ENCODE measurements at places on chromosomes 4 and X.
A peak's percentile ranks its signal among the peaks of the same experiment; 100 is the strongest.

GRCh38 chr4:98784947-98785706 is 126.7 kb upstream of the TSPAN5 start:
- no peak overlapping the region for H3K4me3 ChIP-seq
- DNase-seq: no peak
- no peaks in the 10 kb centered on the region for H3K36me3 ChIP-seq
- H3K27ac ChIP-seq: no peak overlapping the region
- H3K27me3 ChIP-seq: peaks cover 14% of the 10 kb centered on the region

DNA sequence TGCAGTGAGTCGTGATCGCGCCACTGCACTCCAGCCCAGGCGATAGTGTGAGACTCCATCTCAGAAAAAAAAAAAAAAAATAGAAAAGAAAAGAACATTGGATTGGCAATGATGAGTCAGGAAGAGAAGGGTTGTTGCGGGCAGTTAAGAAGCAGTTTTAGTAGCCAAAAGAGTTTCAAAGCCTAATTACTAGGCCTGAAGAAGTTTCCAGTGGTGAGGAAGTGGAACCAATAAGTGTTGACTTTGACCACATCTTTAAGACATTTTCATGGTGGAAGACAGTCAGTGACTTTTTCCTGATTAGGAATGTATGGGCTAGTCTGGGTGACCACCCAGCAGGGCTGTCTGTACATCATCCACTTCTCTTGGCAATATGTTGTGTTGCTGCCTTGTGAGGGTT is 442.3 kb downstream of the AFF2 start:
- no peaks in the 10 kb centered on the region for H3K4me1 ChIP-seq
- no peak overlapping the region for H3K4me3 ChIP-seq
- H3K27me3 ChIP-seq: no peaks in the 10 kb centered on the region
- H3K27ac ChIP-seq: no peak overlapping the region

DNA sequence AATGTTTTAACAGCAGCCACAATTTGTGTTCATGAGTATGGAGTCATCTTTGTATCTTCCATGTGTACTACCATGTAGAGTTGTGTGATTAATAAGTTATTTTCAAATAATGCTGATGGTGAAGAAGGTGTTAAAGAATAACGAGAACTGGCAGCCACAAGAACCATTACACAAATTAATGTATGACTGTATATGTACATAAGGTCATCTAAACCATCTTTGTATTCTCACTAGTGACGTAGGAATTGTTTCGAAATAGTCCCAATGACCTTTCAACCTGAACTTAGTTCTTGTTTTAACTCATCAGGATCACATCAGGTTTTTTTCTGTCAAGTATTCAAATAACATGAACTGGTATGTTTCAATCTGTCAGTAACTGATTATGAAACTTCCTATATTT is 48.3 kb upstream of the NOCT start:
- H3K36me3 ChIP-seq: no peaks in the 10 kb centered on the region
- no peak for DNase-seq
- H3K27ac ChIP-seq: no peak overlapping the region
- H3K4me3 ChIP-seq: no peak overlapping the region
- H3K4me1 ChIP-seq: no peaks in the 10 kb centered on the region

DNA sequence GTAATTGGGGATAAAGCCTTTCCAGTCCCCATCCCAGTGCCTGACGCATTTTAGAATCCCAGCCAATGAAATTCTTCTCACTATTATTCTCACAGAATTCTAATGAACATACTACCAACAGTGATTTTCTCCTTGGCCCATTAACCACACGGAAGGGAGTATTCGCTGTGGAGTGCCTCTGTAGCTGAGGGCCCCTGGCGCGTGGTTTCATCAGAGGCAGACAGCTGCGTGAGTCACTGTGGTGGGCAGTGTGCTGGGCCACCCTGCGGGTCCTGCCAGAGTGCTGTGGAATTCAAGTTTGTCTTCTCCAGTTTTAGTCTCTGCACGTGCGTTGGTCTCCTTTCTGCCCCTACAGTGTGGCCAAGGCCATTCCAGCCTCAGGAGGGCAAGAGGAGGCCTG is 335.4 kb upstream of the FAT1 start:
- no peaks in the 10 kb centered on the region for H3K27me3 ChIP-seq
- H3K27ac ChIP-seq: no peak overlapping the region
- no peak overlapping the region for H3K4me3 ChIP-seq
- H3K4me1 ChIP-seq: no peaks in the 10 kb centered on the region

DNA sequence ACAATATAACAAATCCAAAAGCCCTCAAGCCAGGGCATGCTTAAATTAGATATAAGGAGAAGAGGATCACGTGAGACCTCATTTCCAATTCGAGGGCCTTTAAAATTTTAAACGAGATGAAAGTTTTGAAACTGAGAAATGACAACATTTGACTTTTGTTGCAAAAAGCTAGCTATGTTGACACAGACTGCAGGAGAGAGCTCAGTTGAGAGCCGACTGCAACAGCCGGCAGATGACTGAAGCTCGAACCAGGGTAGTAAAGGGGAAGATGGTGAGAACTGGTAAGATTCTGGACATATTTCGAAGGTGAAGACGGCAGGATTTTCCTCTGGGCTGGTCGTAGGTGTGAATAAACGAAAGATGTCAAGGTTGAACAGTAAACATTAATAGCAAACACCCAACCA is 773 bp downstream of the PRMT9 start:
- H3K27me3 ChIP-seq: peaks cover 3% of the 10 kb centered on the region
- no peak for DNase-seq
- peaks cover 24% of the 10 kb centered on the region for H3K4me1 ChIP-seq
- peaks cover 12% of the 10 kb centered on the region for H3K36me3 ChIP-seq

DNA sequence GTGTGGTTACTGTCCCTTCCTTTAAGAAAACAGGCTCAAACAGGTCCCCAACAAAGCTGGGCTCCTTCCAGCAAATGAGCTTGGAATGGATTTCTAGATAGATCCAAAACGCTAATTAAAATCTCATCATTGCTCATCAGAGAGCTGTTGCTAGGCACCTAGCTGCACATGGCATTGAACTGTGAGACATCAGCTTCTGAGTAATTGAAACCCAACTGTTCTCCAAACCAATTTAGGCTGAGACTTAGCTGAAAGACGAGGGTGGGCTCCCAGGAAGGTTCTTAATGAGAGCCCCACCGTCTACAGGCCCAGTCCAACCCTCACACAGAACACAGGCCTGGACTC is 59.1 kb downstream of the FAM184B start:
- H3K4me3 ChIP-seq: no peak overlapping the region
- H3K27ac ChIP-seq: no peak overlapping the region

GRCh38 chr4:121951521-121952110 is at the start of gene TRPC3:
Gene TRPC3 (minus strand): TSS chr4:121952060. CDS start chr4:121951680, 380 bp downstream.
- DNase-seq: peak; percentile 14
- no peaks in the 10 kb centered on the region for H3K36me3 ChIP-seq
- H3K4me1 ChIP-seq: peaks cover 14% of the 10 kb centered on the region
- H3K4me3 ChIP-seq: peak within 1 kb of the TSS; percentile 82
- H3K27ac ChIP-seq: no peak within 1 kb of the TSS

DNA sequence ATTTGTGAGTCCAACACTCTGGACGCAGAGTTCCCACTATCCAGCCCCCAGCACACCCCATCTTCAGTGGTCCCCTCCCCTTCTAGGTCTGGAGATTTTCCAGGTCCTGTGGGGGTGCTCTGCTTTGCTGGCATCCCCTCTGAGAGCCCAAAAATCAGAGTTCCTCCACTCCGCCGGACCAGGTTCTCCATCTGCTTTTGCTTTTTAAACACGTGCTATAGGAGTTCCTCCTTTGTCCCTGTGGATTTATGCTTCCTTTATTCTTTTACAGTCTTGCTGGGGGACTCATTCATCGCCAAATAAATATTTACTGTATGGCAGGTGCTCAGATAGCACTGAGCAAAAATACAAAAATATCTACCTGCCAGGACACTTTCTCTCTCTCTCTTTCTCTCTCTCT is 324.7 kb downstream of the STK32B start:
- H3K36me3 ChIP-seq: no peaks in the 10 kb centered on the region
- DNase-seq: no peak
- no peak overlapping the region for H3K27ac ChIP-seq
- no peaks in the 10 kb centered on the region for H3K27me3 ChIP-seq
- H3K4me3 ChIP-seq: no peak overlapping the region
- no peaks in the 10 kb centered on the region for H3K4me1 ChIP-seq

- no peak overlapping the region for H3K4me3 ChIP-seq
- H3K27me3 ChIP-seq: no peaks in the 10 kb centered on the region
Measured at GRCh38 chrX:34119122-34119521, 13.0 kb downstream of the FAM47A start.

DNA sequence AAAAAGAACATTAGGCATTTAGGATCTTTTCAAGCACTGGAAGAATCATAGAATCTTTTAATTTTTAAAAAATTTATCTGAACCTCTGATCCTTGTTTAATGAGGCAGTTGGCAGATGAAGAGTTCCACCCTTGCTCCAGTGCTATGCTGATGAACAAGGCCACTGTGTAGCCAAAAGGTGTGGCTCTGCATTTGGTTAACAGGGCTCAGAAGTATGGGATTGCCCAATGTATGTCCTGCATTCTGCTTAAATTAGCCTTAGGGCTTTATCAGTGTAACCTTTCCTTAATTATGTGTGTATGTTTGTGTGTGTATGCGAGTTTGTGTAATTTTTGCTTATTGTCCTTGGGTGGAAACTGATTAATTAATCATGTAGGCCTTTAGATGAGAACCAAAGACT is 43.3 kb upstream of the PPM1K start:
- peaks cover under 1% of the 10 kb centered on the region for H3K4me1 ChIP-seq
- H3K4me3 ChIP-seq: no peak overlapping the region
- H3K27ac ChIP-seq: no peak overlapping the region
- DNase-seq: no peak
- peaks cover 5% of the 10 kb centered on the region for H3K27me3 ChIP-seq

DNA sequence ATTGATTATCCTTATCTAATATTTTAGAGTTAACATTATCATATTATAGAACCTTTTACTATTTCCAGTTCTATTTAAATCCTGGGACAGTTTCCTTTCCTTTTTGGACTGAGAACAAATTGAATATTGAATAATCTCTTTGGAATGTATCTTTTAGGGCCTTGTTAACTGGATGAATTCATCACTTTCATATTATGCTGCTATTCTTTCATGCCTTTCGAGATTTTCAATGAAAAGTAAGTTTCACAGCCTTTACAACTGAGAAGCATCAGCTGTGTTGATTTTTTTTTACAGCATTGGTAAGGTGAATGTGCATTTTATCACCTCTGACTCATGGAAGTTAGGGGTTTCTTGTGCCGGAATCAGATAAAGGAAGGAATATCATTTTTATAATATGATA is 39.6 kb downstream of the PDLIM5 start:
- H3K36me3 ChIP-seq: no peaks in the 10 kb centered on the region
- H3K4me3 ChIP-seq: no peak overlapping the region
- H3K27me3 ChIP-seq: no peaks in the 10 kb centered on the region
- no peak for DNase-seq

DNA sequence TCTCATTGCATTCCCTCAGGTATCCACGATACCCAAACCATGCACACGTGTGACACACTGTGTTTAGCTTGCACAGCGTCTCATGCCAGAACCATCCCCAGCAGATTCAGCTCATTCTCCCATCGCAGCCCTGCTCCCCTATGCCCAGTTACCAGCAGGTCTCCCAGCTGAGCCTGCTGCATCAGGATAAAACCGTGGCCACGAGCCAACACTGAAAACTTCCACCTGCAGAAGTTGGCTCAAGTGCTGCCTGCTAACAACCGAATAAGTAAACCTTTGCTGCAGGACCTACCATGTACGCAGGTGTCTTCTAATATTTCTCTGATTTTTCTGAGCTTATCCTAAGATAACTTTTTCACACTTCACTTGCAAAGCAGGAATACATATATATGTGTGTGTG is 120.4 kb upstream of the STS start:
- H3K4me3 ChIP-seq: no peak overlapping the region
- DNase-seq: no peak
- no peaks in the 10 kb centered on the region for H3K4me1 ChIP-seq
- H3K27ac ChIP-seq: no peak overlapping the region
- no peaks in the 10 kb centered on the region for H3K36me3 ChIP-seq

DNA sequence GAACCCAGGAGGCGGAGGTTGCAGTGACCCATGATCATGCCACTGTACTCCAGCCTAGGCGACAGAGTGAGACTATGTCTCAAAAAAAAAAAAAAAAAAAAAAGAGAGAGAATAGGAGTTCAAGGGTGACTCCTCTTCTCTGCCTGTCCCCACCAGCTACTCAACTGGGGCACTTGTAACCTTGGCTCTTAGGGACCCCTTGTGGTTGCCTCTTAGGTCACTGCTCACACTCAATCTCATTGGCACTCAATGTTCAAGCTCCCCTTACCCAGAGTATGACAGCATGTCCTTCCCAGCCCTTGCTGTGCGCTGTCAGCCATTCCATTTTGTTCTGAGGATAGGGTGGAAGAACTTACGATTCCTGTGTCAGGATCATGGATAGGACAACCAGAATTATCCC is 82.4 kb upstream of the BEND4 start:
- no peak for DNase-seq
- no peaks in the 10 kb centered on the region for H3K4me1 ChIP-seq
- no peak overlapping the region for H3K27ac ChIP-seq
- H3K36me3 ChIP-seq: no peaks in the 10 kb centered on the region
- no peak overlapping the region for H3K4me3 ChIP-seq

DNA sequence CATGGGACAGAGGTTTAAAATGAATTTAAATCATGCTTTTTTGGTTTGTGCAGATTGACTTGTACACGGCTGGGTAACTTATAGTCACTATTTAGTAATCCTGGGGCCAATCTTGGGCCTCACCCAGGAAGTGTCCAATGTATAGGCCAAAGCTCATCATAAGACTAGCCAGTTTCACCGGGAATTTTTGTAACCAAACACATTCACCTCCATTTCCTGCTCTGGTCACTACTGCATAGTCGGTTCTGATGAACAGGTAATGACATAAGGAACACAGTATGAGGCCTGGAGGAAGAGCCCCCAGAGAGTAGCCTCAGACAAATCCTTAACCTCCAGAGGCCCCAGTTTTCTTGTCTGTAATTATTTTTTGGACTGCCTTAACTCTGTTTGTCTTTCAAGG is 81.9 kb downstream of the HPRT1 start:
- H3K27me3 ChIP-seq: no peaks in the 10 kb centered on the region
- H3K4me1 ChIP-seq: peaks cover 13% of the 10 kb centered on the region
- no peak overlapping the region for H3K27ac ChIP-seq

GRCh38 chrX:117840645-117841044 is 276.0 kb downstream of the KLHL13 start:
- no peaks in the 10 kb centered on the region for H3K36me3 ChIP-seq
- H3K4me1 ChIP-seq: no peaks in the 10 kb centered on the region
- H3K4me3 ChIP-seq: no peak overlapping the region
- H3K27me3 ChIP-seq: no peaks in the 10 kb centered on the region

- no peaks in the 10 kb centered on the region for H3K4me1 ChIP-seq
- no peaks in the 10 kb centered on the region for H3K27me3 ChIP-seq
- DNase-seq: no peak
- no peak overlapping the region for H3K4me3 ChIP-seq
- no peaks in the 10 kb centered on the region for H3K36me3 ChIP-seq
Measured at GRCh38 chr4:28402751-28403150, 1542.1 kb downstream of the STIM2 start.

GRCh38 chr4:111323496-111323895 is 700.6 kb upstream of the PITX2 start:
- no peak for DNase-seq
- no peaks in the 10 kb centered on the region for H3K36me3 ChIP-seq
- H3K4me1 ChIP-seq: no peaks in the 10 kb centered on the region
- H3K4me3 ChIP-seq: no peak overlapping the region
- H3K27me3 ChIP-seq: no peaks in the 10 kb centered on the region
- H3K27ac ChIP-seq: no peak overlapping the region

GRCh38 chr4:4564522-4564921 is 22.7 kb upstream of the STX18 start:
- peaks cover 2% of the 10 kb centered on the region for H3K4me1 ChIP-seq
- H3K4me3 ChIP-seq: no peak overlapping the region
- no peaks in the 10 kb centered on the region for H3K27me3 ChIP-seq
